WTC11 (cell line): ENCODE measurements at places on chromosomes 11 and 22.
A peak's percentile ranks its signal among the peaks of the same experiment; 100 is the strongest.

DNA sequence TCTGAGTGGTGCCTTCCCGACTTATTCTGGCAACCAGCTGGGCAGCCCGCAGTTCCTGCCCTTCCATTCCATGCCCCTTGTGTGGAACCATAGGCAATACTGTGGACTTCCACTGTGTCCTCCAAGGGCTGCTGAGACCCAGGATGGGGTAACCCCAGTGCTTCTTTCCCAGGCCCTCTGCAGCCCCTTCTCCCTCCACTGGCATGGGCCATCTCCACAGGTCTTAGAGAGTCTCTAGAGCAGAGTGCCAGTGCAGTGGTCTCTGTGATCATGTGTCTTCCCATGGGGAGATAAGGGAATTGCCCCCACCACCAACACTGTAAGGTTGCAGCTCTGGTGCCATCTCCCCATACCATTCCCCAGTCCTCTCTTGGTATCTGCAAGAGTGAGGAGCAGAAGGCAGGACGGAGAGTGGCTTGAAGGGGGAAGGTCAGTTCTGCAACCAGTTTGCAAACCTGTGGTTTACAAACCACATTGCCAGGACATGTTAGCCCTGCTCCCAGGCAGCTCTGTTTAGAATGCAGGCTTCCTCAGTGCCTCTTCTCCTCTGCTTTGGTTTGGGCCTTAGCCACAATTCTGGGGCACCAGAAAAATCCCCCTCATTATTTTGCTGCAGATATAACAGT is 20.9 kb upstream of the DRD2 start:
- DNase-seq, result no peak

GRCh38 chr11:71301046-71301857 is 48.9 kb upstream of the SHANK2 start:
- DNase-seq, result no peak

GRCh38 chr11:72955466-72955865 is 141.3 kb downstream of the ATG16L2 start:
- DNase-seq, result no peak

GRCh38 chr11:65334696-65335295 is 1.1 kb downstream of the DPF2 start:
- DNase-seq, result no peak

GRCh38 chr11:110613197-110613918 is 98.9 kb downstream of the ARHGAP20 start:
- DNase-seq, result no peak

- no peak for DNase-seq
Observed at GRCh38 chr11:85628771-85629341, 463 bp downstream of the TMEM126B start.

GRCh38 chr22:44638971-44639760 is 62.8 kb upstream of the PRR5 start:
- no peak for DNase-seq

- no peak for DNase-seq
Observed at GRCh38 chr11:31160504-31161422, 208.8 kb downstream of the DCDC1 start.

DNA sequence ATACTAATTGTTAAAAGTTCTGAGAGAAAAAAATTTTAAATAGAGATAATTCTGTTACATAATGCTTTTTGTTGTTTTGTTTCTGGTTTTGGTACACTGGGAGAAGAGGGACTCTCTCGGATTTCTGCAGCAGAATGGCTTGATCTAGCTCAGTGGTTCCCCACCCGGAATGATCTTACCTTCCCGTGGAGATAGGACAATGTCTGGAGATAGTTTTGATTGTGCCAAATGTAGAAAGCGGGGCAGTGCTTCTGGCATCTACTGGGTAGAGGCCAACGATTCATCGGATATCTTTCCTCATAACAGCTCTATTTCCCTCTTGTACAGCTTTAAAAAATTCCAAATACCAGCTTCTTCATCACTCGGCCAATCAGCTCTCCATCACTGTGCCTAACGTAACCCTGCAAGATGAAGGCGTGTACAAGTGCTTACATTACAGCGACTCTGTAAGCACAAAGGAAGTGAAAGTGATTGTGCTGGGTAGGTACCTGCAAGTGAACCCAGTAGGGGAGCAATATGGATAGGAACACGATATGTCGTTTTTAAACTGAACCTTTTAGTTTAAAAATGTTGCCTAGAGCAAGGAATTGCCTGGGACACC is 13.2 kb downstream of the CRTAM start:
- no peak for DNase-seq

DNA sequence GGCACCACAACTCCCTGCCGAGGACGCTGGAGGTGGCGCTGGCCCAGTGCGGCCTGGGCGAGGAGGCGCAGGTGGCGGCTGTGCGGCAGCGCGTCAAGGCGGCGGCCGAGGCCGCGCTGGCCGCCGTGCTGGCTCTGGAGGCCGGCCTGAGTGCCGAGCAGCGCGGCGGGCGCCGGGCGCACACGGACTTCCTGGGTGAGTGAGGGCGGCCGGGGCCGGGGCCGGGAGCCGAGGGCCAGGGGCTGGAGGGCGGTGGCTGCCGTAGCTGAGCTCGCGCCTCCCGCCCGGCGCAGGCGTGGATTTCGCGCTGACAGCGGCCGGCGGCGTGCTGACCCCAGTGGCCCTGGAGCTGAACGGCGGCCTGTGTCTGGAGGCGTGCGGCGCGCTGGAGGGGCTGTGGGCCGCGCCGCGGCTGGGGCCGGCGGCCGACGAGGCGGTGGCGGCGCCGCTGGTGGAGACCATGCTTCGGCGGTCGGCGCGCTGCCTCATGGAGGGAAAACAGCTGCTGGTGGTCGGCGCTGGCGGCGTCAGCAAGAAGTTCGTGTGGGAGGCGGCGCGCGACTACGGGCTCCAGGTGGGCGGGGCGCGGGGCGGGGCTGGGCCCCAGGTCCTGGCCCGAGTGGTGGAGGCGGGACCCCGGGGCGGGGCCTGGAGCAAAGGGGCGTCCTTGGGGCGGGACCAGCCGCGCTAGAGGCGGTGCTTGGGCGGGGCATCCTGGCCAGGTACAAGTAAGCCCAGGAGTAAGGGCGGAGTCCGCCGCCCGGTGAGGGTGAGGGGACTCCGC is 5.4 kb downstream of the CARNS1 start:
- peak; percentile 99 for DNase-seq

GRCh38 chr11:20835561-20835960 is 166.2 kb downstream of the NELL1 start:
- DNase-seq, result no peak

GRCh38 chr11:91563176-91563575 is 661.4 kb upstream of the FAT3 start:
- DNase-seq, result no peak

GRCh38 chr11:80826808-80827207 is 1386.0 kb upstream of the TENM4 start:
- DNase-seq, result no peak

- DNase-seq, result no peak
Observed at GRCh38 chr11:21723678-21724077, 469.2 kb upstream of the ANO5 start.

- DNase-seq, result no peak
Observed at GRCh38 chr11:133521502-133521901, 10.8 kb downstream of the OPCML start.

DNA sequence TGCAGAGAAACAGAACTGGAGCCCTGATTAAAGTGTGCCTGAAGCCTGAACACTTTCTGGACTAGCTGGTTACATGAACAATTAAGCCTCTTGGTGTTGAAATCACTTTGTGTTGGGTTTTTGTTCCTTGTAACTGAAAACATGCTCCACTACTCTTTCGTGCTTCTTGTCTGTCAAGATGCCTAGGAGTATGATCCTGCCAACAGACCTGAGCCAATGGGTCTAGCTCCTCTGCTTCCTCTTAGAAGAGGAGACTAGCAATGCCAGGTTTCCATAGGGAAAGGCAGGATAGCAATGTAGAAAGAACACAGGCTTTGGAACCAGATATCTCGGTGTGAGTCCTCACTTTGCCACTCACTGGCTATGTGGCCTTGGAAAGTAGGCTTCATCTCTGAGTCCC is 40.3 kb downstream of the IRAG1 start:
- DNase-seq, result no peak

DNA sequence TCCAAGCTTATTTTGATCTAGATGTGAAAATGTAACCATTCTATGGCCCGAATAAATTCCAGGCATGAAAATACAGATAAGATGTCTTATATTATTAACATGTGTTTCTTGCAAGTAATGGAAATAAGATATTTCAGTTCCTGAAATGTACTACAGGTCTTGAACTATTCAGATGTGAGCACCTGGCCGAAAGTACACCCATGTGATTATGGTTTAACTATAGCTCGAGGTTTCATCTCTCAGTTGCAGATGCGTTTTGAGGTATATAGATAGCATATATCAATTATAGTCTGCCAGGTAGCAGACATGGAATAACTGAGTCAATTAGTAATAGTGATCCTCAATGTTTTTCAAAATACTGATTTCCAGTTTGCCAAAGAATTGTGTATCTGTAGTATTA is 68.3 kb downstream of the DDIAS start:
- no peak for DNase-seq

- no peak for DNase-seq
Observed at GRCh38 chr11:128029219-128029722, 558.1 kb downstream of the ETS1 start.

GRCh38 chr11:104120493-104121137 is 43.3 kb downstream of the PDGFD start:
- no peak for DNase-seq

GRCh38 chr11:62508336-62509058 is 38.1 kb downstream of the AHNAK start:
- peak; percentile 75 for DNase-seq

DNA sequence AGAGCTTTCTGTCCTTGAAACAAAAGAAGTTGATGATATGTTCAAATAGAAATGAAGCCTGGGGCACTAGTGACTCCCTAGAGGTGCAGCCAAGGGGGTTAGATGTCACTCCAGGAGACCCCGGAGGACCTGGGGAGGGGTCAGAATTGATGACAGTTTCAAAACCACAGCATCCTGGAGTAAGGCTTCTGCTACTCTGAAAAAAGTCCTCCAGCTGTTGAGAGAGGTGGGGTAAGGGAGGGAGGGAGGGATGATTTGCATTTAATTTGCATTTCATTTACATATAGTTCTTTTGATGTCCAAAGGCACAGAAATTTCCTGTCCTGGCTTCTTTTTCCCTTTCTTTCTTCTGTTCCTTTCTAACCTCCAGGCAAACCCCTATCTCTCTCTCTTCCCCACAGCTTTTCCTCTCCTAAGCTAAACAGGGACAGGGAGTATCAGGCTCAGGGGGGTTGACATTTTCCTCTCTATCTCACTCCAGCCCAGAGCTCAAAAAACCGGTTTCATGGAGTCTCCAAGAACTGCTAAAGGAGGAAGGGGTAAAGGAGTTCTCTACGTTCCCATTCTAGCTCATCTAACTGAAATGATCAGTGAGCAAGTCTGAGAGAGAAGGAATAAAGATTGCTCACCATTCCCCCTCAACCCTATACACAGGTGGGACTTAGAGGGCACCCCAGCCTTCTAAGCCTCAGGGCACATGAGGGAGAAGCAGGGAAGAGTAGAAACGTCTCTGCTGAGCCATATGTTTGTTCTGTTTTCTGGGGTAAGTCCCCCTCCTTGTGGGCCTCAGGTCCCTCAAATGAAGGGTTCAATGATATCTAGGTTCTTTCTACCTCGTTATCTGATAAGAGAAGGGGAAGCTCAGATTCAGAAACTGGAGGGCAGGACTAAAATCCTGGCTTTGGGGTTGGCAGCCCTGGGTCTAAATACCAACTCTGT is 3.5 kb upstream of the POU2F3 start:
- no peak for DNase-seq

DNA sequence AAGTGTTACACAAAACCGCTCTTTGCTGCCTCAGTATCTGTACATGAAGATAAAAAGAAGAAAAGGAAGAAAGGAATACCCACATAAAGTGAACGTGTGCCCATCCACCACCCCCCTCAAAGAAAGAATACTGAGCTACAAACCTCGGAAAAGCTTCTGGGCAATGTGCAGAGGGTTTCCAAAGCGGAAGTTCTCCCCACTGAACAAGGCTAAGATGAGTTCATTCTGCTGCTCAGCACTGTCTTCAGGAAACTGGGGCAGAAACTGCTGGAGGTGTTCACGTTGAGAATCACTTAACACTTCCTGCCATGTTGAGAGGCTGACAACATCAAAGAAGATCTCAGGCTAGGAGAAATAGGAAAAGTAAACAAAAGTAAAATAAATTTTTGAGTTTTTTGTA is 6.9 kb downstream of the NFRKB start:
- no peak for DNase-seq

DNA sequence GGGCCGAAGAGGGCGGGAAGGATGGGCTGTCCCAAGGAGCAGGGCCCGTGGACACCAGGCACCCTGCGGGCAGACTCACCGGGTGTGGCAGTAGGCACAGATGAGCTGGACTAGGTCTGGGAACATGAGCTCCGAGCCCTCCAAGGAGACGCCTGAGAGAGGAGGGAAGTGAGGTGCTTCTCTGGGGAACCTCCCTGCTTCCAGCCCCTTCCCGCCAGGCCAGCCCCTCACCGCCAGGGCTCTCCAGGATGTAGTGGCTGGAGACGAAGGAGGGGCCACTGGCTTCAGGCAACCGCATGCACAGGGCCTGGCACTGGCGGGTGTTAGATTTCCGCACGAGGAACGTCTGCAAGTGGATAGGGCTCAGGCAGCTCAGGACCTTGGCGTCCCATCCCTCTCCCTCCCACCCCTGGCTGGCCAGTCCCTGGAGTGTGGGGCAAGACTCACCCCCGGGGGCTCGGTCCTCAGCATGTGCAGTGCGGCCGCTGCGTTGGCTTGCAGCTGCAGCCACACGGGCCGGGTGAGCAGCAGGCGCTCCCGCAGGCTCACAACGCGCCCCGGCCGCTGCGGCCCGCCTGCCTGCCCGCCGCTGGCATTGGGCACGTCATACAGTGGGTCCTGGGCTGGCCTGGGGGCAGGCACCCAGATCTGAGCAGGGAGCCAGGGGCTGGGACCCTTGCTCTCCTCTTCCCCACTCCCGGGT is 552 bp downstream of the RIN1 start:
- no peak for DNase-seq

- DNase-seq, result no peak
Observed at GRCh38 chr22:42365942-42366695, 66.1 kb downstream of the NFAM1 start.

GRCh38 chr22:19014886-19015285 is 78.8 kb upstream of the PRODH start:
- no peak for DNase-seq

DNA sequence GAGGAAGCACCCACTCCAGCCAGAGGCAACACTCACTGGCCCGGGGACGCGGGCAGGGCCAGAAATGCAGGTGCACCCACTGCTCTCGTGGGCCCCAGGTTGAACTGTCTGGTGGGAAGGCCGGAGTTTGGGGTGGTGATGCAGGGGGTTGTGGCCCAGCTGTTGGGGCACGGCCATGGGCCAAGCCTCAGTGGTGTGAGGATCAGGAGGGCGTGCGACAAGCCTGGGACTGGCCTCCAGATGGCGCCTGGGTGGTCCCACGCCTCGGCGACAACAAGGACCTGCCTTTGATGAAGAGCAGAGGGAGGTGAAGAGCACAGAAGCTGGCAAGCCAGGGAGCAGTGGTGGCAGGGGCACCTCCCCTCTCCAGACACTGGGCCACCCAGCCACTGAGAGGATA is 240.8 kb downstream of the BRD1 start:
- peak; percentile 64 for DNase-seq

- DNase-seq, result no peak
Observed at GRCh38 chr11:66848671-66849500, 5.6 kb downstream of the RCE1 start.
